ENCODE measurements at places on chromosomes 2 and 18.

DNA sequence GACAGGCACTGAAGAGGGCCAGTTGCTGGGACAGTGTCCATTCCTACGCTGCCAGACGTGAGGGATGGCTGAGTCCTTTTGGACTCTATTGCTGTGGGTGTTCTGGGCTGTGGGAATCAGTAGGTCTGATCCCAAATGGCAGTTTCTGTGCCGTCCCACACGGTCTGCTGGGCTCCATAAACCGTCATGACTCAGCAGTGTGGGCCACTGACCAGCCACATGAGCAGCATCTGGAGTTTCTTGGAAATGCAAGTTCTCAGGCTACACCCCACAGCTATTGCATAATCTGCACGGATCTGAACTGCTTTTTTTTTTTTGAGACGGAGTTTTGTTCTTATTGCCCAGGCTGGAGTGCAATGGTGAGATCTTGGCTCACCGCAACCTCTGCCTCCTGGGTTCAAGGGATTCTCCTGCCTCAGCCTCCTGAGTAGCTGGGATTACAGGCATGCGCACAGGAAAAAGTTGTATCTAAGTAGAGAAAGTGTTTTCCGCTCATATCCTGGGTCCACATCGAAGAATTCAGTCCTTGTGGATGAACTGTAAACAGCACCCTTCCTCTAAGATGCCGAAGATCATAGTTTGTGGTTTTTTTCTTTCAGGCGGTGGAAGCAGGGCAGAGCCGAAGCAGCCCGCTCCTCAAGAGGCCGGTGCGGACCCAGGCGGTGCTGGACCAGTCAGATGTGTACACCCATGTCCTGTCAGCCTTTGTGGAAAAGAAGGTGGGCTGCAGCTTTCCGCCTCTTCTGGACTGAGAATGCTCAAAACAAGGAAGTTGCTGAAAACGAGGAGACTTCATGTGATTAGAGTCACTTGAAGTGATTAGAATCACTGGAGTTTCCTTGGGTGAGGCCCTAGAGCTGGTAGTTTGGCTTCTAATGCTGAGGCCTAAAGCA, 25.5 kb downstream of the RMC1 start:
- DNase-seq, result no peak

DNA sequence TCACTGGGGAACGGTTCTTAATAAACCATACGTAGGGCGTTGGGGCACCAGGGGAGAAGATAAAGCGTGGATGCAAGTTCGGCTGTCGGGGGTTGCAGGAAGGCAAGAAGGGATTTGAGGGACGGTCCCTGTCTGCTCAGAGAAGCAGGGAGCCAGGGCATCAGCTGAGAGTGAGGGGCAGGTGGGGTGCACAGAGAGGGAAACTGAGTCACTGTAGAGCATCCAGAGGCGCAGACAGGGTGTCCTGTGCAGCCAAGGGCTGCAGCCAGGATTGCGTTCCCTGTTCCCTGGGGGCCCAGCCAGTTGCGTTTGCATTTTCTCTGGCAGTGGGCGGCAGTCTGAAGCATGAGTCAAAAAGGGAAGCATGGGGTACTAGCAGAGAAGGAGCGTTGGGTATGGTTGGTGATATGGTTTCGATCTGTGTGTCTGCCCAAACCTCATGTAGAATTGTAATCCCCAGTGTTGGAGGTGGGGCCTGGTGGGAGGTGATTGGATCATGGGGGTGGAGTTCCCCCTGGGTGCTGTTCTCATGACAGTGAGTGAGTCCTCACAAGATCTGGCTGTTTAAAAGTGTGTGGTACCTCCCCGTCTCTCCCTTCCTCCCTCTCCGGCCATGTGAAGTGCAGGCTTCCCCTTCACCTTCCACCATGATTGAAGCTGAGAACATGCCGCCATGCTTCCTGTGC, 202.9 kb downstream of the NDUFA10 start:
- peak; percentile 18 for DNase-seq

GRCh38 chr2:177484180-177484795, 91.7 kb downstream of the AGPS start:
- no peak for DNase-seq

GRCh38 chr2:31188131-31188530, 29.2 kb downstream of the CAPN14 start:
- DNase-seq, result no peak

DNA sequence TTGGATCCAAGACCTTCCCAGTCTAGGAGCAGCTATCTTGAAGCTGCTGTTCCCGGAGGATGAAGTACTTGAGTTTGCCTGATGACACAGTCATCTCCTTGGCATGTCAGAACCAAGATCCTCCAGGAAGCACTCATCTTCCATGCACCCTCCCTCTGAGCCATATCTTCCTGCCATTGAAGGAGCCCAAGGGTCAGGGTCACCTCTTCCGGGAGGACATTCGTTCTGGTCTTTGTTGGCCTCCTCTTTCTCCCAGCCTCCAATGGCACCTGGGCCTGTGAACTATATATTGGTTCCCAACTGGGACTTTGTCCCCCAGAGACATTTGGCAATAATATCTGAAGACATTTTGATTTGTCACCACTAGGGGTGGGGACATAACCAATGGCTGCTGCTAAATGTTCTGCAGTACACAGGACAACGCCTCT, 4.2 kb upstream of the MYO7B start:
- no peak for DNase-seq

- DNase-seq, result no peak
Measured at GRCh38 chr18:45221363-45221762, 393.9 kb upstream of the SLC14A2 start.

DNA sequence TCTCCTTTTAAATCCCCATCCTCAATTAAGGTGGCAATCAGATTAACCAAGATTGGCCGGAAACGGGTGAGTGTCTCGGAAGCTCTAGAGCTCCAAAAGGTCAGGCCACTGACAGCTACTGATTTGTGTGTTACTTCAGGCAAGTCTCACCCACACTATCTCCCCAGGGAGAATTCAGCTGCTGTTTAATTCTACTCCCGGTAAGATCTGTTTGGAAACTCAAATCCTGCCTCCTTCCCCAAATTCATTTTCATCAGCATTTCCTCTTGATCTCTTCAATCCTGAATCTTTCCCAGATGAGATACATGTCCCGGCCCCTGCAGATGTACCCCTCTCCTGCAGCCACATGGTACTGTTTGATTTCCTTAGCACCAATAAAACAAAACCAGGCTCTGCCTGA, 34.9 kb downstream of the EFR3B start:
- no peak for DNase-seq

DNA sequence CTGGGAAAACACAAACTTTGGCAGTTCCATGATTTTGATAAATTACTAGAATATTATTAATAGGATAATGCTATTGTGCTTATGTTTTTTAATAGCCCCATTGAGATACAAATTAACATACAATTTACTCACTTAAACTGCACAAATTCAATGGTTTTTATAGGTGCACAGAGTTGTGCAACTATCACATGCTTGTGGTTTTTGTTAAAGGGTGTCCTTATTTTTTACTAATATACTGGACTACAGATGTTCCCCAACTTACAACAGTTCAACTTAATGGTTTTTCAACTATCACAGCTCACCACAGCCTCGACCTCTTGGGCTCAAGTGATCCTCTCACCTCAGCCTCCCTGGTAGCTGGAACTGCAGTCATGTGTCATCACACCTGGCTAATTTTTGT, 76.6 kb downstream of the OSBPL1A start:
- DNase-seq, result no peak

DNA sequence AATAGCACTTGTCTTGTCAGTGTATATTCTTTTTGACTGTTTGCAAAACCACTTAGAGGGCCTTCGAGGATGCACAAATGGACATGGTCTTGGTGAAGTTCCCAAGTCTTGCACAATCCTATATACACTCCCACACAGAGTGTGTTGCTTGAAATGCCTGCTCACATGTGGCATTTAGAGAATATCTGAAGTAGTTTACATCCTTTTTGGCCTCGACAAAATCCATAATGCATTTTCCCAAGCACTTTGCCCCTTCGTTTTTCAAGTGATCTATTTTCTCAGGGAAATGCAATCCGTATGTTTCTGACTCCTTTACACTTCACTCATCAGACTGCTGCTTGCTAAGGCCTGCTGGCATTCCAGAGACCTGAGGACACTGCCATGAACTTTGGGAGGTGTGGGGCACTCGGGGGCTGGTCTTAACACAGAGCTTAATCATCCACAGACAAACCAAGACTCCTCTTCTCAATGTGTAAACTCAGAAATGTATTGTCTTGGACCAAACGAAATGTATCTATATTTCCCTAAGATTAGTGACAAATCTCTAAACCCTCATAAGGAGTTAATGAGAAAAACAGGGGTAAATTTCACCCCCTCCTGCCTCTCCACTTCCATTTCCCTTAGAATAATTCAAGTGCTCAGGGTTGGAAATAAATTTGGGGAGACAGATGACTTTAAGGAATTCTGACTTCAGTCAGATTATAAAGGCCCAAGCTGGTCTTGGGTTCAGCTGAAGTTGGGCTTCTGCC, 219.3 kb upstream of the APCDD1 start:
- DNase-seq, result no peak

DNA sequence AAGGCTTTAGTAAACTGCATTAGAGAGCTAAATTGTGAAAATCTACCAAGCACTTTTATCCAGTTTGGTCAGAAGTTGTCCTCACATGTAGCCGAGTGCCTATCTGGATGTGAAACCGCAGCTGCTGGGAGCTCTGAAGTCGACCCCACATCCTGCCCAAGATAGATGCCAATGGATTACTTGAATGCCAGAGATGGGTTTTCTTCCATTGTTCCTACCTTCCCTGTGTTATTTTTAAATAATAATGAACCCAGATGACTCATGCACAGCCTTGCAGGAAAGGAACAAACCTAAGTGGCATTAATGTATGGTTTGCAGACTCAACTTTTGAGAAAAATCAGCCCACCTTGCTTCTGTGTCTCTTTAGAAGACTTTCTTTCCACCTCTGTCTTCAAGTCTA, 408.5 kb downstream of the FBXO15 start:
- DNase-seq, result no peak

- no peak for DNase-seq
Measured at GRCh38 chr2:72988726-72989273, 71.5 kb downstream of the EMX1 start.

DNA sequence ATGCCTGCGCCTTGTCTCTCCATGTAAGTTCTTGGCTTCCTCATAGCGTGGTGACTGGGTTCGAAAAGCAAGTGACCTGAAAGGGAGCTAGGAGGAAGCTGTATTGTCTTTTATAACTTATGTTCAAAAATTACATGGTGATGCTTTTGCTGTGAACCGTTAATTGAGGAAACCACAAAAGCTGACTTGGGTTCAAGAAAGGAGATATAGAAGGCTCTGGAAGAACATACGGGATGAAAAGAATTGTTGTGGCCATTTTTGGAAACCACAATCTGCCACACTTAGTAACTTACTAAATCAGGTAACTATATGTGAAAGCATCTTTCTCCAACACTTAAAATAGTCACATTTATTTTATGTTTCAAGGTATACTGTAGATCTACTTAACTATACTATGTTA, 177.0 kb upstream of the RBMS1 start:
- no peak for DNase-seq

GRCh38 chr18:51039138-51040112, 9.4 kb downstream of the SMAD4 start:
- DNase-seq, result no peak

DNA sequence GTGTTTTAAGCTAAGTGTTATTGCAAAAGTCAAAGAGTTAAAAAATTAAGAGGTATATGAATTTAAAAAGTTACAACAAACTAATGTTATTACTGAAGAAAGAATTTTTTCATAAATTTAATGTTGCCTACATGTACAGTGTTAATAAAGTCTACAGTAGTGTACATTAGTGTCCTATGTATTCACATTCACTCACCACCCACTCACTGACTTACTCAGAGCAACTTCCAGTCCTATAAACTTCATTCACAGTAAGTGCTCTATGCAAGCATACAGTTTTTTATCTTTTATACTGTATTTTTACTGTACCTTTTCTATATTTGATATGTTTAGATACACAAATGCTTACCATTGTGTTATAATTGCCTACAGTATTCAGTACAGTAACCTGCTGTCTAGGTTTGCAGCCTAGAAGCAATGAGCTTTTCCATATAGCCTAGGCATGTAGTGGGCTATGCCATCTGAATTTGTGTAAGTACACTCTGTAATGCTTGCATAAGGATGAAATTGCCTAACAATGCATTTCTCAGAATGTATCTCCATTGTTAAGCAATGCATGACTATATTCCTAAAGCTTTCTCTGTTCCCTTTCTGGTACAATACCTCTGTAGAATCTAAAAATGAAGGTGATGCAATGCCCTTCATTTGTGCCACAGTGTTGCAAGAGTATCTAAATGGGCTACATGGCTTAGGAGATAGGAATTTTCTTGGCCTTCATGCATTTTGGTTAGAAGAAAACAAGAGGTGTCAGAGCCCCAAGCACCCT, 370.8 kb upstream of the NT5C1B start:
- DNase-seq, result no peak

DNA sequence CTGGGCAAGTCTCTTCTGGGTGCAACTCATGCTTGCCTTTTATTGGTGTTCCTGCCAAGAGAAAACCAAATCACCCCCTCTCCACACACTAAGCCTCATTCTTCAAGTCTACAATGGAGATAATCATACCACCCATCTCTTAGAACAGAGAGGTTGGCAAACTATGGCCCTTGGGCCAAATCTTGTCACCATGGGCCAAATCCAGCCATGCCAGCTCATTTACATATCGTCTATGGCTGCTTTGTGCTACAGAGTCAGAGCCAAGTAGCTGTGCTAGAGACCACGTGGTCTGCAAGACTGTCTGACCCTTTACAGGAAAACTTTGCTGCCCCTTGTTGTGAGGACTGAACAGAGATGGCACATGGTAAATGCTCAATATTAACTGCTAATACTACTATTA, 270.3 kb upstream of the PARD3B start:
- DNase-seq, result no peak

DNA sequence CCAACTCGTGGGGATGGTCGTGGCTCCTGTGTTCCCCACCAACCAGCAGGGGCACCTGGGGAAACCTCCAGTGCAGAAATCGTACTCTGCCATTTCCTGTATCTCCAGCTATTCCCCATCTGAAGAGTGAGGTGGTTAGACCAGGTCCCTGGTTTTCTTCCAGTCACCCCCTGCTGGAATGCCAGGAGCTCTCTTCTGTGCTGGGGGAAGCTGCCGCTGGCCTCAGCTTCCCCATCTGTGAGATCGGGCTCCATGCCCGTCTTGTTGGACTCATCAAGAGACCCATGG, 119.7 kb downstream of the INHBB start:
- DNase-seq, result no peak

- DNase-seq, result no peak
Measured at GRCh38 chr2:39881494-39881893, 102.4 kb upstream of the THUMPD2 start.

- DNase-seq, result no peak
Measured at GRCh38 chr2:173124441-173124840, 48.8 kb downstream of the MAP3K20 start.

DNA sequence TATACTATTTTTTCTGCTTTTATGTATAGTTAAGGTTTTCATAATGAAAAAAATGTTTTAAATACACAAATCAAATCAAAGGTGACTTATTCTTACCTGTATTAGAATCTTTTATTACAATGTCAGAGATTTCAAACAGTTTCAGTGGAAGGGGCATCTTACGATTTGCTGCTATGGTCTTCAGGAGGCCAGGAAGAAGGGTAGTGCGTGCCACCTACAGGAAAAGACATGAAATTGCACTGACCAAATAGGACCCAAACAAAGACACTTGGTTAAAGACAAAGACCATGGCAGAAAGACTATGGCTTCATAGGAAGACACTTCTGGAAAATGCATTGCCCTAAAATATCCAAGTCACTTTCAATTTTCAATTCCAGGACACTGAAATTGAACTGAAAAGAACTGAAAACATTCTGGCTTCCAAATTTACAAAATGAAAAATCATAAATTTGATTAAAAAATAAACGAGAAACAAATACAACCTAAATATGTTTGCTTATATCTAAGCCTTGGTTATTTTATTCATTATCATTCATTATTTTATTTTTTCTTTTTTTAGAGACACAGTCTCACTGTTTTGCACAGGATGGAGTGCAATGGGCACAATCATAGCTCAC, 42.1 kb downstream of the FARSB start:
- no peak for DNase-seq

All from activated T-cell treated with anti-CD3 and anti-CD28 coated beads for 48 hours (primary cell).